ENCODE measurements at places on chromosomes 3 and 15.

DNA sequence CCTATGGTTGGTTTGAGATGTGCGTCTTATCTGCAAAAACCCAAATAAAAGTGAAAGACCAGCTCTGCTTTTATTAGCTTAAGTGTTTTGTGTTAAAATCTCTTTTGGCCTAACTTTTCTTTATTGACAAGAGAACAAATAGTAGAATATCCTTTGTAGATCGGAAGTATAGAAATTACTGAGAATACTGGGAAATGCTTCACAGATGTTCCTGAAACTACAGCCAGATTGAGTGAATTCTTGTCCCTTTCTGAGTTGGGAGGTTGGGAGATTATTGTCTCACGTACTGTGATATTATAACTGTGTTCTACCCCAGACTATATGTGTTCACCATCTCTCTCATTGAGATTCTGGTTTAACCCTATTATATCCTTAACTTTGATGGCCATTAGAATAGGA is 21.7 kb downstream of the RAB8B start:
- DNase-seq: no peak

GRCh38 chr15:51842852-51843737 is 13.6 kb downstream of the TMOD3 start:
- no peak for DNase-seq

- no peak for DNase-seq
Measured at GRCh38 chr15:90097475-90097874, 4.8 kb downstream of the IDH2 start.

GRCh38 chr3:38168151-38169026 is 3.1 kb downstream of the OXSR1 start:
- no peak for DNase-seq

GRCh38 chr3:181710345-181711291 is 1.1 kb upstream of the SOX2 start:
- DNase-seq: no peak

DNA sequence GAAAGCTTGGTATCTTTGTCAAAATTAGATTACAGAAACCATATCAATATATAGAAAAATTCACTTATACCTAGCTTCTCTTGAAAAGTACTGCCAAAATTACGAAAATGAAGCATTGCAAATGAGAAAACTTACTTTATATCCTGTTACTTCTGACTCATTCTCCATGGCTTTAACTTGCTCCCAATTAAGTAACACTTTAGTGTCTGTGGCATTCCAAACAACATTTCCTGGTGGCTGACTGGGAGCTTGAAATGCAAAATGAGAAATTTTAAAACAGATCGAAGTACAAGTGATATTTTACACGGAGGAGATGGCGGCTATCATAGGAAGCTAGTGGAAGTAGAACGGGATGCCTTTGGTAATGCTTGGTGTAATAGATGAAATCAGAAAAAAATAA is 347.3 kb downstream of the CNTN3 start:
- DNase-seq: no peak

DNA sequence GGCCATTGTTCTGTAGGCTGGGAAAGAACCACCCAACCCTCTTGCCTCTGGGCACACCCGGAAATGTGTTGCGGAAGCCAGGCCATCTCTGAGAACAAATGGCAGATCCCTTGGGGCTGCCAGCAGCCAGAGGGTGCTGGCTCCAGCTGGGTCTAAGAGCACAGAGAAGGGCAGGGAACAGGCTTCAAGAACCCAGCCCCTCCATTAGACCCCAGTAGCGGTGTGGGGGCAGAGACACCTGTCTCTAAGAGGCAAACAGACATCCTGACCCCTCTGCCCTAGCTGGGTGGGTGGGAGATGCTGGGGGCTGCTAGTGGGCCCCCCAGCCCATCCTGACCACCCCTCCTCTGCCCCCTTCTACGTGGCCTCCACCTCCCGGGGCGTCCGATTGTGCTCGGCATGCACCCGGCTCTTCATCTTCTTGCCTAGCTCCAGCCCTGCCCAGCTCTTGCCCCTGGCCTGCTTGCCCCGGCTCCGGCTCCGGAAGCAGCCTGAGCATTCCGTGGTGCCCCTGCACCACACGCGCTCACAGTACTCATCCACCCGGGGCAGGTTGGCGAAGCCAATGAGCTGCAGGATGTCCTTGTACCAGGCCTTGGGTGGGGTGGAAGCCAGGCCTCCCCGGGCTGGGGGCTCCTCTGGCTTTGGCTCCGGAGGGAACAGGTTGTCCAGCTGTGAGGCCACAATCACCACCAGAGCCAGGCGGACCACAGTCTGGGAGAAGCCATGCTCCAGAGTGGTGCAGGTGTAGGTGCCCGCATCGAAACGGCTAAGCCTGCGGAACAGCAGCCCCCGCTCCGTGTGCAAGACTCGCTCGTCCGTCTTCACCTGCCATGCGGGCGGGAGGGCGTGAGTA is 9.4 kb downstream of the SEMA3G start:
- DNase-seq: no peak

GRCh38 chr15:70556151-70556741 is 207.1 kb downstream of the UACA start:
- DNase-seq: no peak

DNA sequence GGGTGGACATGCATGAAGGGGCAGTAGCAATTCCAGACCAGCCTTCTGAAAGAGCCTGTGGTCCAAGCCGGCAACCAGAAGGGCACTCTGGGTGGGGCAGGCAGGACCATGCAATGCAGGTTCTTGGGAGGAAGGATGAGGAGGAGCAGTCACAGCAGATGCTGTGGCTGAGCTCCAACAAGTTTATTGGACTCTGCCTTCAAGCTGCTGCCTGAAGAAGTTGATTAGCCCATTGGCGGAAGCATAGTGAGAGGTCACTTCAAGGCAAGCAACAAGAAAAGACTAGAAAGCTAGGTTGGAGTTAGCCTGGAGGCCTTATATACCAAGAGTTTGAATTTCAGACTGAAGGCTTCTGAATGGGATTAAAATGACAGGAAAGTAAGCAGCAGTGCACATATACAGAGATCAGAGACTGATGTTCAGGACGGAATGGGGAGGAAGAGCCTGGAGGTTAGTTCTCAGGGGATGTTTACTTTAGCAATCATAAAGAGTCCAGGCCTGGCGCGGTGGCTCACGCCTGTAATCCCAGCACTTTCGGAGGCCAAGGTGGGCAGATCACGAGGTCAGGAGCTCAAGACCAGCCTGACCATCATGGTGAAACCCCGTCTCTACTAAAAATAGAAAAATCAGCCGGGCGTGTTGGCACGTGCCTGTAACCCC is 39.9 kb downstream of the SFMBT1 start:
- DNase-seq: no peak

DNA sequence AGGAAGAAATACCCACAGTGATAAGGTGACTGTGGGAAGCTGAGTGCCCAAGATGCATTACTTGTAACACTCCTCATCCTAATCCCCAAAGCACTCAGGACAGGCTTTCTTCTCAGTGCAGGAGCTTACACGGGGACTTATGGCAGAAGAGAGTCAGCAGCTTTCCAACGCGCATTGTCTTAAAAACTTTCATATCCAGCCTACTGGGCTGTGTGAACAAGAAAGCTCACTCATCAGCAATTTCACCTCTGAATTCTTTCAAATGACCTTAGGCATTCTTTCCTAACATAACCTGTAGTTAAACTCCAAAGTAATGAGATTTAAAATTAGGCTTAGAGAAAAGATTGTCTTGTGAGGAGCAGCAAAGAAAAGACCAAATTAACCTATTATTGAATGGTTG is 132.3 kb downstream of the KCNAB1 start:
- no peak for DNase-seq
